ENCODE measurements at places on chromosomes 16 and 17.
A peak's percentile ranks its signal among the peaks of the same experiment; 100 is the strongest.

DNA sequence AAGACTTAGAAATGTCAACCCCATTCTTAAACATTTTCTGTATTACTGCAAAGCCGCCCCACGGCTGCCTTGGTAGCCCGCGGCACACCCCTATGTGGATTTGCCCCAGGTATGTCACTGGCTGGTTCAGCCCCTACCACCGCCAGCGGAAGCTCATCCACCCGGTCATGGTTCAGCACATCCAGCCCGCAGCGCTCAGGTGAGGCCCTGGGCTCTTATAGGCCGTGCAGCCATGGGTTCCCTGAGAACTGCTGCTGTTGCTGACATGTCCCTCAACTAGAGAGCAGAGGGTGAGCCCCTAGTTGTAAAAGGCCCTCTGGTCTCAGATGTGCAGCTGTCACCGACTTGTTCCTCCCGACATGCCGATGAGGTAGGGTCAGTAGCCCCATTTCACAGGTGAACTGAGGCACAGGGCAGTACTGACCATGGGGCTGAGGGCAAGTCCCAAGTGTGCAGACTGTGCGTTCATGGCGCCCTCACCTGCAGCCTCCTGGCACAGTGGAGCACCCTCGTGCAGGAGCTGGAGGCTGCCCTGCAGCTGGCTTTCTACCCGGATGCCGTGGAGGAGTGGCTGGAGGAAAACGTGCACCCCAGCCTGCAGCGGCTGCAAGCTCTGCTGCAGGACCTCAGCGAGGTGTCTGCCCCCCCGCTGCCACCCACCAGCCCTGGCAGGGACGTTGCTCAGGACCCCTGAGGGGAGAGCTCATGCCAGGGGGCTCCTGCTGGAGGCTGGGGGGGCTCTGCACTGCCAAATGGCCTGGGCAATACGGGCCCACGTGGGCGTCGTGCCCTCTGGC, 8.7 kb downstream of the CYBC1 start:
- DNase-seq: no peak

DNA sequence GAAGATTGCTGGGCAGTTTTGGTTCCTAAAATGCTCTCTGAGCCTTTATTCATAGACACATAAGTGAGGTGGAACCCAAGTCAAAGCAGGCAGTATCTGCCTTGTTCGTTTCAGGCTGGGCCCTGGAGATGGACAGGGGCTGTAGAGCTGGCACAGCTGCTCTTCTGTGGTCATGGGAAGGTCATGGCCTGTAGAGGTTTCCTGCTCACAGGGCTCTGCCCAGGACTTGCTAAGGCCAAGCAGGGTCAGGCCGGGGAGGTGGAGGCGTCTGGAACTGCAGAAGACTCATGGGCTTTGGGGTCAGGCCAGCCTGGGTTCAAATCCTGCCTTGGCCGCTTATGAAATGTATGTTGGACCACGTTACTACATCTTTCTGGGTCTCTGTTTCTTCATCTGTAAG, 50.2 kb downstream of the IRX5 start:
- DNase-seq: no peak

GRCh38 chr17:334974-335481, 17.6 kb downstream of the RPH3AL start:
- no peak for DNase-seq

GRCh38 chr17:31200287-31200686, 96.8 kb downstream of the OMG start:
- DNase-seq: no peak

DNA sequence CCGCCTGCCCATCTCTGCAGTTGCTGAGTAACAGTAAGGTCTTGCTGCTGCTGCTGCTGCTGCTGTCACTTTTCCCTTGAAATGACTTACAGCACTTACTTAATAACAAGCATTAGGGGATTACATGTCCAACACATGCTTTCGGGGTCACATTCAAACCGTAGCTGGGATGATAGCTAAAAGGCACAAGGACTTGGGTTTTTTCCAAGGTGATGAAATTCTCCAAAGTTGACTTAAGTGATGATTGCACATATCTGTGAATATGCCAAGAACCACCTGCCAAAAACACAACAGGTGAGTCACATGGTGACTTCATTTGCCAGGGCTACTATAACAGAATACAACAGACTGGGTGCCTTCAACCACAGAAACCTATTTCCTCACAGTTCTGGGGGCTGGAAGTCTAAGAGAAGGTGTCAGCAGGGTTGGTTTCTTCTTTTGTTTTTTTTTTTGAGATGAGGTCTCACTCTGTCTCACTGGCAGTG, 121.9 kb upstream of the TNRC6C start:
- no peak for DNase-seq

DNA sequence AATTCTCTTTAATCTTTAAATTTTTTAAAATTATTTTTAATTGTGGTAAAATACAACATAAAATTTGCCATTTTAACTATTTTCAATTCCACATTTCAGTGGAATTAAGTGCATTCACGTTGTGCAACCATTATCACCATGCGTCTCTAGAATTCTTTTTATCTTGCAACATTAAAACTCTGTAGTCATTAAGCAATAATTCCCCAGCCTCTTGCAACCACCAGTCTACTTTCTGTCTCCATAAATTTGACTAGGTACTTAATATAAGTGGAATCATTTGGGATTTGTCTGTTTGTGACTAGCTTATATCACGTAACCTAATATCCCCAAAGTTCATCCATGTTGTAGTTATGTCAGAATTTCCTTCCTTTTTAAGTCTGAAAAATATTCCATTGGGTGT, 79.1 kb downstream of the TAOK1 start:
- DNase-seq: no peak

DNA sequence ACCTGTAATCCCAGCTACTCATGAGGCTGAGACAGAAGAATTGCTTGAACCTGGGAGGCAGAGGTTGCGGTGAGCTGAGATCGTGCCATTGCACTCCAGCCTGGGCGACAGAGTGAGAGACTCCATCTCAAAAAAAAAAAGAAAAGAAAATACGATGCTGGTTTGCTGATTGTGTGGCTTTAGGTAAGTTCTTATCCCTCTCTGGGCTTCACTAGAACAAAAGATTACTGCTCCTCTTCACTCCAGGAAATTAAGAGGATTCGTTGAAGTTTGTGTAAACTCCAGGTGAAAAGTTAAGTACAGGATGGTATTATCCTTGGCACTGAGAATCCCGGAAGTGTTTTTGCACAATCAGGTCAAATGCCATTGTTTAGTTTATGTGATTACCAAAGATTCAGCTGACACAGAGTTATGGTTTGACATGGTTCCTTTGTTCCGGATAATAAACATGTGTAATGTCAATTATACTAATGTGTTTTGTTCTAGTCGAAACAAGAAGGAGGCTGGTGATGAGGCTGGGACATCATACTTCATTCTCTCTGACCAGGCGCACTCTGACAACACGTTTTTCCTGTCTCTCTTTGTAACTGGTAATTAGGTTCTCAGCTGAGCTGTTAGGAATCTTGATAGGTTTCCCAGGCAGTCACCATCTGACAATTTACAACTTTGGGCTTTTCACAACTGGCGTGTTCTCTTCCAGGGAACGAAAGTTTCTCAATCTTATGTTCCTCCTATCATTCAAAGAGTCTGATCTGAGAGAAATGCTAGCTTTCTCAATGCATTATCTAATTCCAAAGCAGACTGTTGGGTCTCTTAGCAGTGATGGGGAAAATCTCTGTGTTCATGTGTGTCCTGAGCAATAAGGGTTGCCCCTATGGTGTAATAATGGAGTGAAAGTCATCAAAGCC, 10.8 kb upstream of the TAOK1 start:
- peak; percentile 64 for DNase-seq

DNA sequence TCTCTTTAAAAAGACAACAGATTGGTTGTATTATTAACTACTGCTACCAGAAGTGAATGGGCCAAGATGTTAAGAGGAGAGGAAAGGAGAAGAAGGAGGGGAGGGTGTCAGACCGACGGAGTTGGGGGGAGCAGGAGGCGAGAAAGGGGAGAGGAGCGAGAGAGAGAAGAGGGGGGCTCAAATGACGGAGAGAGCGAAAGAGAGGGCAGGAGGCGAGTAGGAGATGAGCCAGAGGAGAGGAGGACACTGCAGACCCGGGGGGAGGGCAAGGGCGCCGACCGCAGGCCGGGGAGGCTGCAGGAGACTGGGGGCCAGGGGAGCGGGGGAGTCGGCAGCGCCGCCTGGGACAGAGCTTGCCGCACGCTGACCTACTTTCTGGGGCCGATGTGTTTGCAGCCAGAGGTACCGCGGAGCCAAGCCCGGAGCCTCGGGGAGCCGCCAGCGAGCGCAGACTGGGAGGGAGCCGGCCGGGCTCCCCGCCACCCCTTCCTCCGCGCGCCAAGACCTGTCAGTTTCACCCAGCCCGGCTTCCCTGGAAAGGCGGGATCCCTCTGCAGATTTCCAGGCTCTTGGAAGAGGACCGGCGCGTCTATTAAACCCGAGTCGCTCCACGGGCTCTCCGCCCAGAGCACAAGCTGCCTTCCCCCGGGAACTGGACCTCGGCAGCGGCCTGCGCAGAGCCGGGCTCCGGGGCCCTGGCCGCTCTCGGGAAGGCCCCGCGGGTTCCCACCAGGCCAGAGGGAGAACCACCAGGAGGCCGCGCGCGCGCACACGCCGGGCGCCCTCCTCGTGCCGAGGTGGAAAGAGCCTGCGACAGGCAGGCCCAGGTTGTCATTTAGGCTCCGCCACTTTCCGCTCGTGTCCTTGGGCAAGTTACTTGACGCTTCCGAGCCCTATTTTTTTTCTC, 74.6 kb downstream of the CMC2 start:
- no peak for DNase-seq

DNA sequence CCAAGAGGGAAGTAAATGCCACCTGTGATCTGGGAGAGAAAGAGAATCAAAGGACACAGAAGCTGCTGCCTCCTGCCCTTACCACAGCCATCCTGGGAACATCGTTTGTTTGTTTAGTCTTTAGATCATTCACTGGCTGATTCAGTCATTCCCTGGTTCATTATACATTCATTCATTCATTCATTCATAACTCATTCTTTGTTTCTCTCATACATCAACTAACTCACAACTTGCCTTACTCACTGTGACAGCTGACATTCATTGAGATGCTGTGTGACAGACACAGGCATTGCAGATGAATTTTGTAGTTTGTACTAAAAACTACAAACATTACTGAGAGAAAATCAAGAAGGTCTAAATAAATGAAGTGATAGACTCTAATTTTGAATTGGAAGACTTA, 291.0 kb upstream of the TNRC6C start:
- no peak for DNase-seq

GRCh38 chr16:71297341-71297634, 8.1 kb upstream of the CMTR2 start:
- no peak for DNase-seq

GRCh38 chr16:63702981-63703590, 1418.8 kb downstream of the CDH11 start:
- DNase-seq: no peak

- DNase-seq: peak; percentile 81
Observed at GRCh38 chr17:40314584-40314956, 5.6 kb downstream of the RARA start.

DNA sequence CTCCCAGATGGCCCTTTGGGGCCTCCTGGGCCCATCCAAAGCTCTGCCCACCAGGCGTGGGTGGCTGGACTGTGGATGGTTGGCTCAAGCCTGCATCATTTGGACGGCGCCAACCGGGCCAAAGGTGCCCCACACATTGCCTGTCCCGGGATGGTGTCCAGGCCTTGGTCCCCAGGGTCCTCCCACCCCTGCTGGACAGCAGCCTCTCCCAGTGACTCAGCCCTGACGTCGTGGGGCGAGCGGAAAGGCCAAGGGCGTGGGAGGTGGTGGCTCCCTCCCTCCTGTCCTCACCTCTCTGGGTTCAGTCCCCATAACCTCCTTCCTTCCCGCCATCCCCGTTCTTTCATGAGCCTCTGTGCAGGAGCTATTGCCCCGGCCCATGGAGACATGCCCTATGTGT, 42.1 kb upstream of the DLX4 start:
- DNase-seq: no peak

GRCh38 chr17:10161386-10161785, 37.0 kb downstream of the GAS7 start:
- no peak for DNase-seq

DNA sequence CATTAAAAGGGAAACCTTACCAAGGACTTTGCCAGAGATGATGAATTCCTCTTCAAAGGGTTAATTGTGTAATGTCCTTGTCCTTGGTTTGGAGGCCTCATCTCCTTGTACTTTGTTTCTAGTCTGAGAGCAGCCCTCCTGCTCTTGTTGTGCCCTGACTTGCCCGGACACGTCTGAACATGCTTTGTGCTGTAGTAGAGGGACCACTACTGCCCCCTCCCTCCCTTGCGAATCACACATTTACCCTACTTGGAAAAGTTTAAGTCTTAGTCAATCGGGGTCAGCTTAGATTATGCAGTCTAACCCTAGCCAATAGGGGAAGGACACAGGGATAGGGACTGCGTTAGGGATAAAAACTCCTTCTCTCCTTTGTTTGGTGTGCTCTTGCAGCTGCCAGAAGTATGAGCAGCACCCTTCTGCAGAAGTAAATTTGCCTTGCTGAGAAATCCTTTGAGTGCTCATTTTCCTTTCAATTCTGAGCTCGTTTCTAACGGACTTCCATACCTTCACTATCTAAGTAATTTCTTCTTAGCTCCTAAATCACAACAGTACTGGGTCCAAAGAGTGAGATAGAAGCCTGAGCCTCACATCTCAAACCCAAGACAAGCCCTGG, 26.4 kb upstream of the CLEC3A start:
- DNase-seq: no peak

- no peak for DNase-seq
Observed at GRCh38 chr16:84294531-84295142, at the start of gene WFDC1. Gene WFDC1, plus strand, starts transcription at chr16:84294878. Its CDS starts 94 bp downstream, at chr16:84294972.

GRCh38 chr16:12017558-12017957, 41.0 kb downstream of the SNX29 start:
- no peak for DNase-seq

GRCh38 chr16:2296661-2297505, 29.0 kb upstream of the RNPS1 start:
- DNase-seq: no peak

DNA sequence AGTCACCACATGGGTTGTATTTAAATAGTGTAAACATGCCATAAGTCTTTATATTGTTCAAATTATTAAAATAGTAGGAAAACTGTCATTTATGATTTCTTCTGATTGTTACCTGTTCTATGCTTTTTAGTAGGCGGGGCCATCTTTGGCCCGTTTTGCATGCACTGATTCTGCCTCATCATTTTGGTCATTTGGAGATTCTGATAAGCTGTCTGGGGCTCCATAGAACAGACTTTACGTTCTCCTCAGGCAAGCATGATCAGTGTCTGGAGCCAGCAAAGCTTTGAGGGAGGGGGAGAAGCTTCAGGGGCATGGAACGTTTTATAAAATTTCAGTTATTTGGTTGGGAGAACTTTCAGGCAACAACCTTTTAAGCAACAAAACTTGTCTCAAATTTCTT, 8.8 kb downstream of the NDEL1 start:
- DNase-seq: no peak

GRCh38 chr17:69067274-69068047, 6.7 kb upstream of the ABCA9 start:
- no peak for DNase-seq

GRCh38 chr17:48308581-48308980, 121.4 kb downstream of the SKAP1 start:
- no peak for DNase-seq

DNA sequence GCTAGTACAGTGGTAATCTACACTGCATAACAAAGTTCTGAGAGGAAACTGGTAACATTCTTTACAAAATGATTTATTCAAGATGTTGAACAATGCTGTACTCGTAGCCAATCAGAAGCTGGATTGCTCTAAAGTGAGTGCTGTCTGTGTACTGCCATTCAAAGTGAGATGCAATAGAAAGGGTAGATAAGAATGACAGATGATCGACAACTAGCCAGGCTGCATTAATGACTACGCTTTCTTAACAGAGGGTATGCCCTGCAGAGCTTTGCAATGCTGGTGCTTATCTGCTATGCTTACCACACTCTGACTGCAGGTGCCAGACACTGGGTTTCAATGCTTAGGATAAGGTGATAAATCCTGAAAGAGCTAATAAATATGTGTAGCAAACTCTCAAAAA, 46.1 kb upstream of the SLC25A19 start:
- DNase-seq: no peak

All from NCI-H774 (cell line).